CD4-positive, alpha-beta memory T cell (primary cell): ENCODE measurements at places on chromosomes 1 and 21. TPM values are rescaled to one million over a fixed set of nuclear protein-coding genes. Genes with fewer than 3 reads are reported as not detected.

DNA sequence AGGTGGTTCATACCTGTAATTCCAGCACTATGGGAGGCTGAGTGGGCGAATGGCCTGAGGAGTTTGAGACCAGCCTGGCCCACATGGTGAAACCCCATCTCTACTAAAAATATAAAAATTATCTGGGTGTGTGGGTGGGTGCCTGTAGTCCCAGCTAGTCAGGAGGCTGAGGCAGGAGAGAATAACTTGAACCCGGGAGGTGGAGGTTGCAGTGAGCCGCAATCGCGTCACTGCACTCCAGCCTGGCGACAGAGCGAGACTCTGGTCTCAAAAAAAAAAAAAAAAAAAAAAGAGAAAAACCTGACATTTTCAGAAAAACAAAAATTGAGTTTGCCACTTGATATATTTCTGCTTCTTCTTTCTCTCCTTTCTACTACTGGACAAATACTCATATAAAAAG lies 24.3 kb downstream of the CA6 start:
- no peaks in the 10 kb centered on the region for H3K36me3 ChIP-seq
- H3K27ac ChIP-seq, result peak overlapping the region; percentile 45
- H3K4me1 ChIP-seq, result peaks cover 31% of the 10 kb centered on the region
- no peak overlapping the region for H3K4me3 ChIP-seq

DNA sequence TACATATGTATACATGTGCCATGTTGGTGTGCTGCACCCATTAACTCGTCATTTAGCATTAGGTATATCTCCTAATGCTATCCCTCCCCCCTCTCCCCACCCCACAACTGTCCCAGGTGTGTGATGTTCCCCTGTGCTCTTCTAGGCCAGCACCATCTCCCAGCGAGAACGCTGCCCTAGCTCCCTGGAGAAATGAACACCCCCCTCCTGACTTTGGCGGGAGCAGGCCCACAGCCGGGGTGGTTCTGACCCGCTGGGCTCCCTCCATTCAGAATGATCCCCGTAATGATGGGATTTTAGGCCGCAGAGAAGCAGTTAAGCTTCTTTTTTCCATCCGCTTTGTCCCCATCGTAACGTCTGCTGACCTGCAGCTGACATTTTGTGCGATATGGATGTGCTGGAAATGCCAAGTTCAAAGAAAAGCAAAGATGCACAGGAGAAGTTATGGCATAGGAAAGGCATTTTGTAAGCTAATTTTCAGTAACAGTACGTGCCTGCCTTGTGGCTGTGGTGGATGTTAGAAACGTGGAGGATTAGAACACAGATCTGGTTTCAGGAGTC lies 39.3 kb downstream of the ELK4 start:
- no peaks in the 10 kb centered on the region for H3K27me3 ChIP-seq
- no peaks in the 10 kb centered on the region for H3K36me3 ChIP-seq
- no peak for DNase-seq
- H3K4me3 ChIP-seq, result no peak overlapping the region

DNA sequence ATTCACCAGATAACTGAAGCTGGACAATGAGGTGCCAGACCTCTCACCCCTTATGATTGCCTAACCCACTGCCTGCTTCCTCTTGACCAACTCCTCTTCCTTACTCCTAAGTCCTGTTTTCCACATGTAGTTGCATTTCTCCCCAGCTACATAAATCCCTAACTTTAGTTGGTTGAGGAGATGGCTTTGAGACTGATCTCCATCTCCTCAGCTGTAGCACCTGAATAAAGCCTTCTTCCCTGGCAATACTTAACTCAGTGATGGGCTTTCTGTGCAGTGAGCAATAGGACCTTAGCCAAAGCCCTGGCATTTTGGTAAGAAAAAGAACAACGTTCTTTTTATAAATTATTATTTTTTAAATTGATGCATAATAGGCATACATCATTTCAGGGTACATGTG lies 691.1 kb downstream of the MATN1 start:
- no peak for DNase-seq
- H3K27me3 ChIP-seq, result no peaks in the 10 kb centered on the region
- H3K27ac ChIP-seq, result no peak overlapping the region
- no peaks in the 10 kb centered on the region for H3K36me3 ChIP-seq

DNA sequence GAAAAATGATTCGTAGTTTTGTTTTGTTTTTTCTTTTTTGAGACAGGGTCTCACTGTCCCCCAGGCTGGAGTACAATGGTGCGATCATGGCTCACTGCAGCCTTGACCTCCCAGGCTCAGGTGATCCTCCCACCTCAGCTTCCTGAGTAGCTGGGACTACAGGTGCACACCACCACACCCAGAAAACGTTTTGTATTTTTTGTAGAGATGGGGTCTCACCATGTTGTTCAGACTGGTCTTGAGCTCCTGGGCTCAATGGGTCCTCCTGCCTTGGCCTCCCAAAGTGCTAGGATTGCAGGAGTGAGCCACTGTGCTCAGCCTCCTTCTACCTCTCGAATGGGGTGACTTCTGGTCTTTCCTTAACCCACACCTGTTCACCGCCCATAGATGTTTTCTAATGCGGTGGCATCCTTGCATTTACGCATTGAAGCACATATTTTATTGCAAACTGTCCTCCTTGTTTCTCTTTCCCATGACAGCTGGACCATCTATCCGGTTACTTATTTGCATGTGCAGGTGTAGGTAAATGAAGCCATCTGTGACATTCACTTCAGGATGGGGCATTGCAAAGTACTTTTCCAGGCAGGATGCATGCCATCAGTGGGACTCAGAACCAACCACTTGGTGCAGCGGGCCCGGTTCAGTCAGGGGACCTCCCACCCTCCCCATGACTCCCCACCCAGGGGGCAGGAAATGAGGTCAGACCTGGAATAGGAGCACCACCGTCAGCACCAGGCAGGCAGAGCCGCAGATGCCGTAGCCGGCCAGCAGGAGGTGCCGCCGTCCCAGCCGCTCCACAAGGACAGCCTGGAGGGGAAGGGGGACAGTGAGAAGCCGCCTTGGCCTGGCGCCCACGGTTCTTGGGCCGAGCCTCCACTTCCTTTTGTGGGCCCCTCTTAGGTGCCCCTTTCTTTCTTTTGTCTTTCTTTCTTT lies 16.5 kb downstream of the SLC2A7 start:
- H3K4me3 ChIP-seq, result no peak overlapping the region
- no peak overlapping the region for H3K27ac ChIP-seq
- H3K36me3 ChIP-seq, result no peaks in the 10 kb centered on the region
- no peak for DNase-seq

DNA sequence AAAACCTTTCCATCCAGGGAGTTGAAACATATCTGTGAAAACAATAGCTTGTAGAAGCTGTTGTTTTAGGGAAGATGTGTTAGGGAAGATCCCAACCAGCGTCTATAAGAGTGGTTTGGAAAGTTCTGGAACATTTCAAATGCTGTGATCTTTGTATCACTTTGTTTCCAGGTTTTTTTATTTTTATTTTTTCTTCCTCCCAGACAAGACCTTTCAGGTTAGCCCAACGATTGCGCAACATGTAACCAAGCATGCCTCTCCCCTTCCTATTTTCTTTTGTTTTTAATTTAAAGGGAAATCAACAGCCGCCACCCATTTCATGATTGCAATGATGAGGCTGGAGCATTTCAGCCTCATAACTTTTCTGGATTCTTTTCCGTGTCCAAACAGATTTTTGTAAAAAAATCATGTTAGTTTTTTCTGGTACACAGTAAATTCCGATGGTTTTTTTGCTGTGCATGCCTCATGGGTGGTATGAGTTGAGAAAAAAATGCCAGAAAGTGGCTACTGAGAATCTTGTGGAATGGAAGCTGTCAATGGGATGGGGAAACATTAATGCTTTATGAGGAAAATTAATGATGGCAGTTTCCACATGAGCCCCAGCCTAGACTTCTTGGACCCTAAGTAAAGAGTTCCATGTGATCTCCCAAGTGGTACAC lies 109.3 kb downstream of the RUNX1 start:
- peaks cover 98% of the 10 kb centered on the region for H3K4me1 ChIP-seq
- no peak for DNase-seq
- H3K27me3 ChIP-seq, result no peaks in the 10 kb centered on the region
- H3K27ac ChIP-seq, result no peak overlapping the region

- no peak overlapping the region for H3K27ac ChIP-seq
- no peaks in the 10 kb centered on the region for H3K4me1 ChIP-seq
- no peaks in the 10 kb centered on the region for H3K36me3 ChIP-seq
- no peak for DNase-seq
- H3K27me3 ChIP-seq, result no peaks in the 10 kb centered on the region
Observed at GRCh38 chr21:32819694-32820093, 48.1 kb upstream of the PAXBP1 start.

DNA sequence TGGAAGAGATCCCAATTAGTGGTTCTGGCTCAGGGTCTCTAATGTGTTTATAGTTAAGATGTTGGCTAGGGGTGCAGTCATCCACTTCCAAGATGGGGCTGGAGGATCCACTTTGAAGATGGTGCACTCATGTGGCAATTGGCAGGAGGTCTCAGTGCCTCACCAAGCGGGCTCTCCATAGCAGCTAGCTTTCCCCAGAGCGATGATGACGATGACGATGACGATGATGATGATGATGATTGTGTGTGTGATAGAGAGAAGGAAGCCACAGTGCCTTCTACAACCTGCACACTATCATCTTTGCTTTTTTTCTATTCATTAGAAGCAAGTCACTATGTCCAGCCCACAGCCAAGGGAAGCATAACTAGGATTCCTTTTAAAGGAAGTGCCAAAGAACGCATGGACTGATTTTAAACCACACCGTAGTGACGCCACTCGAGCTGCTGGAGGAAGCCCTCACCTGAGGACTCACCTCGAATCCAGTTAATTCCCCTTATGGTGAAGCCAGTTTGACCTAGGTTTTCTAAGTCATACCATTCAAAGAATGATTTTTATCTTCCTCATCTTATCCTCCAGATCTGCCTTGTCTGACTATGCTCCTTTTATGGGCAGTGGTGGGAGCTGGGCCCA lies 49.4 kb downstream of the SRRM1 start:
- H3K4me3 ChIP-seq, result no peak overlapping the region
- H3K4me1 ChIP-seq, result no peaks in the 10 kb centered on the region
- H3K27me3 ChIP-seq, result no peaks in the 10 kb centered on the region
- no peak for DNase-seq
- no peaks in the 10 kb centered on the region for H3K36me3 ChIP-seq

- DNase-seq, result no peak
- no peaks in the 10 kb centered on the region for H3K4me1 ChIP-seq
- H3K4me3 ChIP-seq, result no peak overlapping the region
- no peaks in the 10 kb centered on the region for H3K36me3 ChIP-seq
Observed at GRCh38 chr1:52225174-52225573, 83.3 kb downstream of the ZFYVE9 start.

DNA sequence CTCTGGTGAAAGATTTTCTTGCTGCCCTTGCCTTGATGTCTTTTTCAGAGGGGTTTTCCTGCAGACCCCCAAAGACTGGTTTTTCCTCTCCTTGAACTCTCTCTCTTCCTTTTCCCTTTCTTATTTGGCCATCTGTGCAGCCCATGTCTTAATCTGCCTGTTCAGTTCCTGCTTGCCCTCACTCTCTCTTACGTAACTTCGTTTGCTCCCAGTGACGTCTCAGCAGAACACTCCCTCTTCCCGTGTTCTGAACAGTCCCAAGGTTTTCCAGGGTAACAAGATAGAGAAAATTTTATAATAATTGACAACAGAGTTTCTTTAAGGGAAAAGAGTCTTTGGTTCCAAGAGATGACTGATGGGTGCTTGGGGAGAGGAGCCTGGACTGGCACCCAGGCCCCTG lies 109.1 kb upstream of the LMO4 start:
- H3K36me3 ChIP-seq, result no peaks in the 10 kb centered on the region
- no peaks in the 10 kb centered on the region for H3K27me3 ChIP-seq
- H3K4me3 ChIP-seq, result no peak overlapping the region
- no peak overlapping the region for H3K27ac ChIP-seq
- H3K4me1 ChIP-seq, result no peaks in the 10 kb centered on the region
- DNase-seq, result no peak

DNA sequence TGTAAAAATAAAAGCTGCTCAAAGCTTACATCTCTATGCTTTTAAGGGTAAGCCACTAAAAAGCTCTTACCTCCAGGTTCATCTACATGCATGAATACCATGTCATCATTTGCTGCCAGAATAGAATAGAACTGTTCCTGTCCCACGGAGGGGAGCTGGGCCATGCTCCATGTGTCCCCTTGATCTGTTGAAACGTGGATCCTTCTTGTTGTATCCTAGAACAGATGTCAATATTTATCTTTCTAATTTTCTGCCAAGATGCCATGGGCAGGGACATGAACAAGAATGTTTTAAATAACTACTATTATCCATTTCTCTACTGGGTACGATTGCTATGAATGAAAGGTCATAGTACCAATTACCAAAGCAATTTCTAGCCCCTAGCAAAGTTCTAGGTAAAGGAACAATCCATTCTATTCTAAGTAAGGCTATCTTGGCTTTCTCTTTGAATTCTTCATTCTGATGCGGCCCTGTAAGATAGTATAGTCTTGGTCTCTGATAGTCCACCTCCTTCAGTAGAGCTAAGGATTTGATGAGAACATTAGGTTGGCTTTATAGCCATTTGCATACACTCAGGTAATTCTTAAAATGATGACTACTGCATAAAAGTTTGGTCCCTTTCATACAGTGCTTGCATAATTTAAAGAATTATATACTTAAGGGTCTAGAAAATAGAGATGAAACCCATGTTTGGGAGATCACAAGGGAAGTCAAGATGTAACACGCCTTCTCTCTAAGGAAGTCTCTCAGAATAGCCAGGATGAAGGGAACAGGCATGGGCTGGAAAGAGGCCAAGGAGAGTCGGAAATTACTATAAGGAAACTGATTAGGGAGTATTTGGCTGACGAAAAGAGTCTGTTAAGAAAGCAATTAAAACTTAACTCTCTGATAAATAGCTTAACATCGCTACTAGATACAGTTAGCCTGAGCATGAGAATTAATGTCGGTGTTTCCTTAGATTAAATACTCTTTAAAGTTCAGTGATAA lies 35.4 kb upstream of the MYBPHL start:
- no peaks in the 10 kb centered on the region for H3K27me3 ChIP-seq
- H3K4me3 ChIP-seq, result no peak overlapping the region
- no peak for DNase-seq
- H3K36me3 ChIP-seq, result no peaks in the 10 kb centered on the region
- no peak overlapping the region for H3K27ac ChIP-seq

- no peaks in the 10 kb centered on the region for H3K36me3 ChIP-seq
- no peak for DNase-seq
- H3K4me3 ChIP-seq, result no peak overlapping the region
- no peaks in the 10 kb centered on the region for H3K4me1 ChIP-seq
- no peaks in the 10 kb centered on the region for H3K27me3 ChIP-seq
- no peak overlapping the region for H3K27ac ChIP-seq
Observed at GRCh38 chr1:25740071-25740470, 59.9 kb upstream of the SELENON start.

GRCh38 chr1:68051475-68051874 lies 1.0 kb upstream of the DIRAS3 start:
- no peak for DNase-seq
- no peak overlapping the region for H3K4me3 ChIP-seq
- H3K4me1 ChIP-seq, result no peaks in the 10 kb centered on the region
- H3K36me3 ChIP-seq, result no peaks in the 10 kb centered on the region

The ZNF669 gene
- total RNA-seq, result 12.0 TPM

The AGT gene
- total RNA-seq, result not detected

The CR1L gene
- total RNA-seq, result not detected

The RIMS3 gene
- total RNA-seq, result 2.0 TPM

The SPATA46 gene
- not detected for total RNA-seq

The SPRR2G gene
- not detected for total RNA-seq

The MROH9 gene
- total RNA-seq, result not detected

The CFHR5 gene
- total RNA-seq, result not detected

The S100A8 gene
- not detected for total RNA-seq

The SLC2A5 gene
- 0.23 TPM for total RNA-seq

The KCNAB2 gene
- total RNA-seq, result 197 TPM
